ENCODE measurements at places on chromosomes 12 and 14. TPM values are rescaled to one million over a fixed set of nuclear protein-coding genes. Genes with fewer than 3 reads are reported as not detected.

DNA sequence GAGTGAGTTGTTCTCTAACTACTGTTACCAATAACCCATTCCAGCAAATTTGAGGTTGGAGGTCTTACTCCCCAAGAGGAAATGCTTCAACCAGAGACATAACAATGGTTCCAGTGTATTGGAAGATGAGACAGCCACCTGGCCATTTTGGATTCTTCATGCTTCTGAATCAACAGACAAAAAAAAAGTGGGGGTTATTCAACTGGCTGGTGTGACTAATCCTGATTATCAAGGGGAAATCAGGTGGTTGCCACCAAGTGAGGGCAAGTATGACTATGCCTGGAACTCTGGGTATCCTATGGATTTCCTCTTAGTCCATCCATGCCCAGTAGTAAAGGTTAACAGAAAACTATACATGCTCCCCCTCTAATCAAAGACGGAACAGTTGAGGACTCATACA, 29.9 kb upstream of the ZNF641 start:
- DNase-seq: no peak
- H3K36me3 ChIP-seq: no peaks in the 10 kb centered on the region
- no peaks in the 10 kb centered on the region for H3K4me1 ChIP-seq
- H3K27me3 ChIP-seq: no peaks in the 10 kb centered on the region
- H3K4me3 ChIP-seq: no peak overlapping the region
- no peak overlapping the region for H3K27ac ChIP-seq

GRCh38 chr14:58749066-58749669, 111.4 kb downstream of the DACT1 start:
- H3K4me3 ChIP-seq: no peak overlapping the region
- DNase-seq: no peak
- no peak overlapping the region for H3K27ac ChIP-seq
- H3K36me3 ChIP-seq: no peaks in the 10 kb centered on the region
- H3K27me3 ChIP-seq: no peaks in the 10 kb centered on the region

DNA sequence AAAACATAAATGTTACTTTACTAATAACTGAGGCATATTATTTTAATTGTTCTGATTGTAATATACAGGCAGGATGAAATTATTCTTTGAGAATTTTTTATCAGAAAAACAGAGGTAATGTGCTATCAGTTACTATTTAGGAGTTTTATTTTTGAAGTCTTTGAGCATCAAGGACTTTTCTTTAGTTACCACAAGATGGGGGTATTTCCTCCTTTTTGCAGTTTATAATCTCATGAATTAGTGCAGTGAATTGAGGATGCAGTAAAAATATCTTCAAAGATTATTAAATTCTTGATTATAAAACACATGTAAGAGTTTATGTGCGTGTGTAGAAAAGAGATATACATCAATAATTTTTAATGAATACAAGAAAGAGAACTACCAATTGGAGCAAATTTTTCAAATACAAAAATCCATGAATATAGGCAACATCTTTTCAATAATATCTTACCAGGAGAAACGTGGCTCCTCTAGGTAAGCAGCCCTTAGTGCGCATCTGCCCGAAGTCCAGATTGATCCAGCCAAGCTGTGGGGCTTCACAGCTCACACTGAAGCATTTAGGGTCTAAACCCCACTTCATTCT, 71.6 kb downstream of the ERGIC2 start:
- no peaks in the 10 kb centered on the region for H3K4me1 ChIP-seq
- no peak overlapping the region for H3K27ac ChIP-seq

DNA sequence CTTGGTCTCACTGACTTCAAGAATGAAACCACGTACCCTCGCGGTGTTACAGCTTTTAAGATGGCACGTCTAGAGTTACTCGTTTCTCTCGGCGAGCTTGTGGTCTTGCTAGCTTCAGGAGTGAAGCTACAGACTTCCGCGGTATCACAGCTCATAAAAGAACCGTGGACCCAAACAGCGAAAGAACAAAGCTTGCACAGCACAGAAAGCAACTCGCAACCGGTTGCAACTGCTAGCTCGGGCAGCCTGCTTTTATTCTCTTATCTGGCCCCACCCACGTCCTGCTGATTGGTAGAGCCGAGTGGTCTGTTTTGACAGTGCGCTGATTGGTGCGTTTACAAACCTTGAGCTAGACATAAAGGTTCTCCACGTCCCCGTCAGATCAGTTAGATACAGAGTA, 4.2 kb upstream of the CLEC4C start:
- H3K36me3 ChIP-seq: no peaks in the 10 kb centered on the region
- H3K27ac ChIP-seq: no peak overlapping the region
- no peaks in the 10 kb centered on the region for H3K27me3 ChIP-seq
- no peak for DNase-seq
- no peaks in the 10 kb centered on the region for H3K4me1 ChIP-seq

The CSRP2 gene
- total RNA-seq: 40.8 TPM

DNA sequence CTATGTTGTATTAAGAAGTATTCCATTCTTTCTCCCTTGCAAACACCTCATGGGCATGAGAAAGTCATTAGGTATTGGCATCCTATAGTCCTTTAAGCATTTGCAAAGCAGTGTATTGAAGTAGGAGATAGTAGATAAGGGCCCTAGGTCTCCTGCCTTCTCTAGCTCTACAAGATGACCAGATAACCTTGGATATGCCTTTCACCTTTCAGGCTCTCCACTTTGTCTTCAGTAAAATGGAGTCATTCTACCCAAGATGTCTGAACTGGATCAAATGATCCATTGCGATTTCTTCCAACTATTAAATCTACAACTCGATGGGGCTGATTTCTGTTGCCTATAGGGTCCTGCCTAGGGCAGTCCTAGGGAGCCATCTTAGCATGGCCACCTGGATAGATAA, 132.1 kb upstream of the BTG1 start:
- H3K27me3 ChIP-seq: no peaks in the 10 kb centered on the region
- DNase-seq: no peak
- H3K4me1 ChIP-seq: no peaks in the 10 kb centered on the region
- H3K36me3 ChIP-seq: no peaks in the 10 kb centered on the region
- H3K27ac ChIP-seq: no peak overlapping the region
- no peak overlapping the region for H3K4me3 ChIP-seq

The NKX2-1 gene
- not detected for total RNA-seq

GRCh38 chr12:25699454-25699853, 146.4 kb upstream of the LMNTD1 start:
- no peaks in the 10 kb centered on the region for H3K36me3 ChIP-seq
- H3K27me3 ChIP-seq: no peaks in the 10 kb centered on the region
- H3K4me3 ChIP-seq: no peak overlapping the region

DNA sequence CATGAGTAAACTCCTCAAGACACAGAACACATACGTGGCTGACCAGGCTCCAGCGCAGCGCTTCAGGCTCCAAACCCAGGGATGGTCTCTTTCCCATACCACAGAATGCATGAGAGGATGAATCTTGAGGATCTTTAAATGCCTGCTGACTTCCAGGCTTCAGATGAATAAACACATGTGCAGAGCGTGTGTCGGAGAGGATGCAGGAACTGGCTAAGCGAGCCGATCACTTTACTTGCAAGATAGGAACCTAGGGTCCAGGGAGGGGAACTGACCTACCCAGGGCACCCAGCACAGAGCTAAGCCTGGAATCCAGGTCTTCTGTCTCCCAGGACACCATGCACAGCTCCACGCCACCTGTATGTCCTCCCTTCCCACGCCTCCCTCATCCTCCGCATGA, 209.8 kb downstream of the BCL11B start:
- no peak overlapping the region for H3K4me3 ChIP-seq
- H3K36me3 ChIP-seq: no peaks in the 10 kb centered on the region
- H3K27me3 ChIP-seq: no peaks in the 10 kb centered on the region
- no peak overlapping the region for H3K27ac ChIP-seq
- DNase-seq: no peak
- H3K4me1 ChIP-seq: no peaks in the 10 kb centered on the region

GRCh38 chr14:80770114-80770908, 171.2 kb downstream of the CEP128 start:
- H3K27me3 ChIP-seq: no peaks in the 10 kb centered on the region
- no peak overlapping the region for H3K27ac ChIP-seq
- DNase-seq: no peak
- no peak overlapping the region for H3K4me3 ChIP-seq

The RABGGTA gene
- total RNA-seq: 33.9 TPM

- H3K4me3 ChIP-seq: no peak overlapping the region
- peak; percentile 33 for DNase-seq
- no peaks in the 10 kb centered on the region for H3K27me3 ChIP-seq
- H3K36me3 ChIP-seq: no peaks in the 10 kb centered on the region
- H3K27ac ChIP-seq: no peak overlapping the region
Observed at GRCh38 chr12:1801303-1801975, 18.9 kb upstream of the LRTM2 start.

DNA sequence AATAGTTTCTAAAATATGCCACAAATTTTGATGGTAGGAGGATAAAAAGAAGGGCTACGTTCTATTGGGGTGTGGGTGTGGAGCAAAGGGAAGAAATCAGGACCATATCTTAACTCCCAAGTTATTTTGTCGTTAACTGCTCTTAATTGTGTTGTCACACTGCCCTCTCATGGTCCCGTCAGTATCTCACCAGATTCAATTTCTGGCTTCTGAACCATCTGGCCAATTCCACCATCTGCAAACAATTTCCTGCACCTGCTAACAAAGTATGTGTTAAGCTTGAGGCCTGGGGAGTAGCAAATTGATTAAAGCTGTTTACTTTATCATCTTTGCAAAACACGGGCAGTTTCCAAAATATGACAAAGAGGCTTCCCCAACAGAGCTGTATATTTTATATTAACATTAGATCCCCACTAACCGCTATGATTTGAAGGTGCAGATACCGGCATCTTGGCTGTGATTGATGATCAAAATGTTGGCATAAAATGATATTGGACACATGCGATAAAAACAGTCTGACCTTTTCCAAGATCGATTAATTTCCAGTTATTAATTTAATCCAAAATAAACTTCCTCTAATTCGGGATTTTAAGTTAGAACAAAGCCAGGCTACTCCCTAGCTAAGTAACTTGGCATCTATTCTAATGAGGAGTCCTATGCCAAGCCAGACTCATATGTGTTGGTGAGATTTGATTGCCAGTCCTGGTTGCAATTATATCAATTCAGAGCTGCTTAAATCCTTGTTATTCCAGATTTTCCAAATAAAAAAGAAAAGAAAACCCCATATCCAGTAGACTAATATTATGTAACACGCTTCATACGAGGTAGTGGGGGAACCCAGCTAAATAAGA, 6.9 kb upstream of the DNM1L start:
- no peaks in the 10 kb centered on the region for H3K36me3 ChIP-seq
- no peak overlapping the region for H3K27ac ChIP-seq
- no peaks in the 10 kb centered on the region for H3K4me1 ChIP-seq

DNA sequence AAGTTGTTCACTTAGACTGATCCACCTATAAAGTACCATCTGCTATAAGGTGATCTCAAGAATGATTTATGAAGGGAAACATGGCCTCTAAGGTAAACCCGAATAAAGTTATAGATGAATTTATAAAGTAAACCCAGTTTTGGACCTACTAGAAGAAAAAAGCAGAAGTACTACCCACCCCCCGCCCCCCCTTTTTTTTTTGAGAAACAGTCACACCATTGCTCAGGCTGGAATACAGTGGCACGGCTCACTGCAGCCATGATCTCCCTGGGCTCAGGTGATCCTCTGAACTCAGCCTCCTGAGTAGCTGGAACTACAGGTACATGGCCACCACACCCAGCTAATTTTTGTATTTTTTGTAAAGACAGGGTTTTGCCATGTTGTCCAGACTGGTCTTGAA, 3.9 kb downstream of the ENTPD5 start:
- H3K4me1 ChIP-seq: peaks cover 3% of the 10 kb centered on the region
- no peak overlapping the region for H3K4me3 ChIP-seq
- H3K36me3 ChIP-seq: no peaks in the 10 kb centered on the region
- H3K27ac ChIP-seq: no peak overlapping the region

The TROAP gene
- 1.0 TPM for total RNA-seq

GRCh38 chr12:70627677-70628076, 9.6 kb downstream of the PTPRB start:
- no peaks in the 10 kb centered on the region for H3K27me3 ChIP-seq

GRCh38 chr12:26380897-26381296, 185.5 kb downstream of the SSPN start:
- DNase-seq: no peak
- peaks cover 3% of the 10 kb centered on the region for H3K36me3 ChIP-seq
- no peaks in the 10 kb centered on the region for H3K4me1 ChIP-seq
- H3K4me3 ChIP-seq: no peak overlapping the region
- no peak overlapping the region for H3K27ac ChIP-seq

Data from kidney (tissue), 22 donors.